Right ventricle myocardium inferior (tissue), 1 donor: ENCODE measurements at places on chromosomes 3 and 15. TPM values are rescaled to one million over a fixed set of nuclear protein-coding genes. Genes with fewer than 3 reads are reported as not detected.

Gene HGD
- not detected for total RNA-seq

DNA sequence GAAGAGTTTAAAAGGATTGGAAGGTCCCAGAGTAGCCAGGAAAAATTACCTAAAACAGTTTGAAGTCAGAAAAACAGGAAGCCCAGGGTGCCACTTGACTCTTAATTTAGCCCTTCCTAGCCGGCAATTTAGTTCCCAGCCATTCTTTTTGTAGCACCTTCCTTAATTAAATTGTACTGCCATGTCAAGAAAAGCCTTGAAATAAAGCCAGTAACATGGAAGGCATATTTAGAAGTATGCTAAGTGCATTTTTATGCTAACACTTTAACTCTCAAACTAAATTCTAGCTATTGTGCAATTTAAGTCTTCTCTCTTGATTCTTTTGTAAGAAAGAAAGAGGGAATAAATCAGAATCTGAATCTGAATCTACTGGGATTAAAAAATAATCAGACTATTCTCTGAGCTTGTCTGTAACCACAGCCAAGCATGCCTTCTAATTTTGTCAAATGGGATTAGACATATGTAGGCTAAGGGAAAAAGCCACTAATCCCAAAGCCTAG is 43.2 kb downstream of the MAP3K13 start:
- DNase-seq, result no peak

Gene GOLGA6A
- total RNA-seq, result not detected

Gene ARHGEF26
- total RNA-seq, result 1.9 TPM

Gene DLEC1
- 0.08 TPM for total RNA-seq

GRCh38 chr3:88221726-88222125 is 72.0 kb downstream of the C3orf38 start:
- DNase-seq, result no peak
